Urinary bladder (tissue), 4 donors: ENCODE measurements at places on chromosomes 3 and 15. TPM values are rescaled to one million over a fixed set of nuclear protein-coding genes. Genes with fewer than 3 reads are reported as not detected.

Gene TMCO5A
- not detected for total RNA-seq

Gene MINAR1
- 4.9 TPM for total RNA-seq

Gene DCBLD2
- total RNA-seq: 79.6 TPM

Gene CA12
- 5.8 TPM for total RNA-seq

Gene GUCA1C
- total RNA-seq: not detected

Gene RPN1
- total RNA-seq: 256 TPM

DNA sequence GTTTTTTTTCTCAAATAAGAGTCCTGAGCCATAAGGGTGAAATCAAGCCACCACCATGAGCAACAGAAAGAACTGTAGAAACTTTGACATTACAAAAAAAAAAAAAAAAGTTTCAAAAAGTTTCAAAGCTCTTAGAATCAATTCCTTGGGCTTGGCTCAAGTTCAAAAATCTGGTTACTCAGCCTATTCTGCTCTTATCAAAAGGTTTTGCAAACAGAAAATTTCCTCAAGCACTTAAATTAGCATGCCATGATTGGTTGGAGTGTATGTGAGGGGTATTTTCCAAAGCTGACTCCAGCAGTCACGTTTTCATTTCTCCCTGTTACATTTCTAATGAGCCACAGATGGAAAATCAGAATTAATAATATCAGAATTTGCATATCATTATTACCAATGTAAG lies 12.1 kb upstream of the PEX5L start:
- DNase-seq: no peak

GRCh38 chr3:54856271-54856670 lies 71.6 kb downstream of the LRTM1 start:
- no peak for DNase-seq

DNA sequence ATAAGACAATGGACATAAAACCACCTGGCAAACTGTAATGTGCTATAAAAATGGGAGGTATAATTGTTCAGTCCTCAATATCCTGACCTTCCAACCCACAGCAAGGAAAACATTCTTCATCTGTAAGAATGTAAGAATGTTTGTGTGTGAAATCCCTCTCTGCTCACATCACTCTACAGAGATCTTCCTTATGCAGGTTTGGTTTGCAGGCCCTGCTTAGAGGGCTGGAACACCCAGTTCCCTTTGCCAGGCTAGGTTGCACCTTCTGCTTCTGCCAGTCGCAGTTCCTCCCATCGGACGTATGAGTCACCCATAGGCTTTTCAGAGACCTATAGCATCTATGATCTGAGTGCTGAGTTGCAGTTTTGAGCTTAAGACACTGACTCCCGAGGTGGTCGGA lies 24.1 kb upstream of the MINAR1 start:
- DNase-seq: no peak

- DNase-seq: no peak
Measured at GRCh38 chr3:95798628-95799027, 1015.8 kb upstream of the EPHA6 start.
